ENCODE measurements at places on chromosomes 11 and 22. TPM values are rescaled to one million over a fixed set of nuclear protein-coding genes. Genes with fewer than 3 reads are reported as not detected.

DNA sequence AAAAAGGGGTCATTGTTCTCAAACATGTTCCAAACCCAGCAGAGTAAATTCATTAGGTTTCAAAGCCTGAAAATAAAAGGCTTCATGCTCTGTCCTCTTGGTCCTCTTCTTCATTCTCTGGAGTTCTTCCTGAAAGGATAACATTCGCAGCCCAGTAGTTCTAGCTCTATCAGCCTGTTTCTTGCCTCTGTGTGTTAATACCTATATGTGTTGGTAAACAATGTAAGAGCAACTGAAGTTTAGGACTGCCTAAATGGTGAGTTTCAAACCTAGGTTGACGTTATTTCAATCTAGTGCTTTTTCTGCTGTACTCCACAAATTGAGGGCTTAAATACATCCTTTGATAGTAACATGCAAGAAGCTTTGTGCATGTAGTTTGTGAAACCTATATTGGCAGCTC lies 9.4 kb downstream of the AASDHPPT start:
- no peak for DNase-seq
- no peak overlapping the region for H3K4me3 ChIP-seq
- H3K4me1 ChIP-seq = no peaks in the 10 kb centered on the region
- H3K36me3 ChIP-seq = peaks cover 14% of the 10 kb centered on the region
- no peak overlapping the region for H3K27ac ChIP-seq

GRCh38 chr11:74820763-74821162 lies 72.1 kb downstream of the RNF169 start:
- H3K36me3 ChIP-seq = no peaks in the 10 kb centered on the region
- H3K4me3 ChIP-seq = no peak overlapping the region
- H3K4me1 ChIP-seq = peaks cover 7% of the 10 kb centered on the region

GRCh38 chr22:19568337-19569275 lies 44.4 kb upstream of the CLDN5 start:
- H3K4me1 ChIP-seq = peaks cover 3% of the 10 kb centered on the region
- H3K36me3 ChIP-seq = no peaks in the 10 kb centered on the region
- H3K27ac ChIP-seq = no peak overlapping the region
- H3K27me3 ChIP-seq = no peaks in the 10 kb centered on the region
- no peak overlapping the region for H3K4me3 ChIP-seq

The OR4D11 gene
- total RNA-seq = not detected

The ASRGL1 gene
- total RNA-seq = 27.6 TPM

DNA sequence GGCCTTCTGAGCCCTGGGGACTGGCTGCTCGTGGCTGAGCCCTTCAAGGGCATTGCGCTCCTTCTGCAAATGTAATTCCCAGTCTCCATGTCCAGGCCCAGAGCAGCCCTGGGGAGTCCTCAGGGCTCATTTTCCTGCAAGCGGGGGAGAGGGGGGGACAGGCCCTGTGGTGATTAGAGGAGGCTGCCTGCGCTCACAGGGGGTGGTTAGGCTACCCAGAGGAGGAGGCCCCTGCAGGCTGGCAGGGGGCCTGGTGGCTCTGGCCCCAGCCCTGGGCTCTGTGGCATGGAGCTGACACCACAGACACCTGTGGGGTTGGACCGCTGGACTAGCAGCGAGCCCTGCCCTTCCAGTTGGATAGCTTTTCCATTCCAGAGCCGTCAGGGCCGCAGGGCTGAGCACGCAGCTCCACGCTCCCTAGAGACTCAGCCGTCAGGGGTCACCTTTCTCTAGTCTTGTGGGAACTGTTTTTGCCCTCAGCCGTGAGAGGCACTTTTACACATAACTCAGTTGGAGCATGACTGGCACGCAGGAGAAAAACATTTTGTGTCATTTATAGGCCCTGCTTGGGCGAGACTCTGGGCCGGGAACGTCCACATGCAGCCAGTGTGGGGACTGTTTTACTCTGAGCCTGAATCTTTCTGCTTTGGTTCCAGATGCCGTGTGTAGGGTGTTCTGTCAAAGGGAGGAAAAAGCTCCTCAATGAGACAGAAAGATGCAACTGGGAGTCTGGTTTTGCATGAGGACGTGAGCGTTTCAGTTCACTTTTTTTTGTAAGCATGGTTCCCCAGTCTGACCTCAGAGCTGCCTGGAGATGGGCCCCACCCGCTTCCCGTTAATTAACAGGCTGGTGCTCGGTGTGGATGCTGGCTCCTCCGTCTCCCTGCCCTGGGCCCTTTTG lies 58.1 kb downstream of the LRP5 start:
- no peaks in the 10 kb centered on the region for H3K4me1 ChIP-seq

The MED17 gene
- 41.1 TPM for total RNA-seq

DNA sequence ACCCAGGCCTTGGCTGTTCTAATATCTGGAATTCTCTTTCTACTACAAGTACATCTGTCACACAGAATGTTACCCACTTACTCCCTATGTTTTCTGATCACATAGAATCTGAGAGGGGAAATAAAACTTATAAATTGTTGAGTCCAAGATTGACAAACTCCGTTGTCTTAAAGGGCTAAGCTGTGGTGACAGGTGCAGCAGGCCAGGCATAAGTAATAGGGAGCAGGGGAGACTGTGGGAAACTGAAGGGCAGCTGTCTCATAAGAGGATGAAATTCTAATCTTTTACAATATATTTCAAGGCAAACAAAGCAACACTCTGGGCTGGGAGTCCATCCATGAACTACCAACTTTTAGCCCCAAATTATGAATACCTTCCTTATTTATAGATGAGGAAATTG lies 133.9 kb downstream of the SLC1A2 start:
- no peaks in the 10 kb centered on the region for H3K27me3 ChIP-seq
- no peak for DNase-seq
- H3K27ac ChIP-seq = no peak overlapping the region
- no peaks in the 10 kb centered on the region for H3K36me3 ChIP-seq
- no peak overlapping the region for H3K4me3 ChIP-seq

DNA sequence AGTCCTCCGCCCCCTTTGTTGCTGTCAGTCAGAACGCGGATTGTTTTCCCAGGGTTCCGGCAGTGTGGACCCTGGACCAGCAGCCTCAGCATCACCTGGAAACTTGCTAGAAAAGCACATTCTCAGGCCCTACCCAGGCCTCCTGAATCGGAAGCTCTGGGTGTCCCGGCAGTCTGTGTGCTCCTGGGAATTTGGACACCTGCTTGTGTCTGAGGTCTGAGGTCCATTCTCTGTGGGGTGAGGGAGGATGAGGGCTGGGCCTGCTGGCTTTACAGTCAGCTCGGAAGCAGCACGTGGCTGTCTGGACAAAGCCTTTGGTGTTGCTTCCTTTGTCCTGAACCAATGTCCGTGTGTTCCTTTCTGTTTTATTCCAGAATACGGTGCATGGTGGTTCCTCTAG lies 299.7 kb downstream of the TBC1D22A start:
- H3K4me1 ChIP-seq = no peaks in the 10 kb centered on the region
- no peak overlapping the region for H3K4me3 ChIP-seq
- no peaks in the 10 kb centered on the region for H3K27me3 ChIP-seq
- no peaks in the 10 kb centered on the region for H3K36me3 ChIP-seq
- no peak overlapping the region for H3K27ac ChIP-seq

The MDK gene
- 286 TPM for total RNA-seq

DNA sequence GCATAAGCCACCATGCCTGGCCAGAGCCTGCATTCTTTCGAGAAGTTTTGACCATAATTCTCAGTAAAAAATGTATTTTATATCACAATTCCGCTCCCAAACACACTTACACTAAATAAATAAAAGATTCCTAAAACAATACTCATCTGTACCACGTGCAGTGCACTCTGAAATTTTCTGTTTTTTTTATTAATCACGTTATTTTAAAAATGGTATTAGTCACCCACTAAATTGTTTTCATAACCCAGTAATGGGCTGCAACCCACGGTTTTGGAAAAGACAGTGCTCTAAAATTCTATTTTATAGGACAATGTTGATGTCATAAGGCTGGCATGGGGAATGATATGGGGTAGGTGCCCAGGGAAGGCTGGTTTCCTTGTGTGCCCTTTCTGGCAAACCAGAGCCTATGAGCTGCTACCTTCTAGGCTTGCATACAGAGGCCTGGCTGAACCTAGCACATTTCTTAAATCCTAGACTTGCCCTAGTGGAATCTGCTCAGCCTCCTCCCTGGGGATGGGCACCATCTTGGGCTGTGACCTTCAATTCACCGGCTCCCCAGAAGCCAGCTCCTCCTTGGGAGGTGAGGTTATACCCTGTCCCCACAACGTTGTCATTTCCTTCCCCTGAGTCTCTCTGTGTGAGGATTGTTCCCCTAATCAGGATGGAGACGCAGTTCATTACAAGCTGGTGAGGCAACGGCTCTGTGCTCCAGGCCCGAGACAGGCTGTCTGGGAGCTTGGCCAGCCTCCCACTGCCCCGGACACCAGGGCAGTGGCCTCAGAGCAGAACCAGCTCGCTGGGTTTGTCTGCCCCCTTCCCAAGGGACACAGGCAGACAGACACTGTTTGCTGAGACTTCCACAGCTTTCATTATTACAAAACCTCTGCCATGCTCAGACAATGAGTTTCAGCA lies 116.5 kb upstream of the NAV2 start:
- peaks cover 23% of the 10 kb centered on the region for H3K27me3 ChIP-seq
- no peaks in the 10 kb centered on the region for H3K36me3 ChIP-seq
- no peak overlapping the region for H3K27ac ChIP-seq
- peaks cover 6% of the 10 kb centered on the region for H3K4me1 ChIP-seq

DNA sequence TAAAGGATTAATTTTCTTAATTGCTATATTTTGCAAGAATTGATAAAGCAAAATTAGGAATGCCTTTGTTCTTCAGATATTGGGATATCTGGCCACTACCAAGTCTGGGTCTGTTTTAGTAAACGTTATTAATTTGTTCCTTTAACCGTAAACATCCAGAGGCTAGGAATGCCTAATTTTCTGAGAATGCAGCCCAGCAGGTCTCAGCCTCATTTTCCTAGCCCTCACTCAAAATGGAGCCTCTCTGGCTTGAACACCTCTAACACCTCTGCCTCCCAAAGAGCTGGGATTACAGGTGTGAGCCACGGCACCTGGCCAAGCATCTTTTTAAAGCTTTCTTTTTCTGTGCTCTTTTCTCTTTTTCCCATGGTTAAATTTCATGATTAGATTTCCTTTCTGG lies 18.4 kb downstream of the TMEM135 start:
- no peaks in the 10 kb centered on the region for H3K36me3 ChIP-seq
- no peak for DNase-seq
- no peak overlapping the region for H3K4me3 ChIP-seq
- H3K27me3 ChIP-seq = no peaks in the 10 kb centered on the region
- H3K27ac ChIP-seq = no peak overlapping the region
- H3K4me1 ChIP-seq = no peaks in the 10 kb centered on the region

The HEPHL1 gene
- not detected for total RNA-seq

The OR52I1 gene
- total RNA-seq = not detected

DNA sequence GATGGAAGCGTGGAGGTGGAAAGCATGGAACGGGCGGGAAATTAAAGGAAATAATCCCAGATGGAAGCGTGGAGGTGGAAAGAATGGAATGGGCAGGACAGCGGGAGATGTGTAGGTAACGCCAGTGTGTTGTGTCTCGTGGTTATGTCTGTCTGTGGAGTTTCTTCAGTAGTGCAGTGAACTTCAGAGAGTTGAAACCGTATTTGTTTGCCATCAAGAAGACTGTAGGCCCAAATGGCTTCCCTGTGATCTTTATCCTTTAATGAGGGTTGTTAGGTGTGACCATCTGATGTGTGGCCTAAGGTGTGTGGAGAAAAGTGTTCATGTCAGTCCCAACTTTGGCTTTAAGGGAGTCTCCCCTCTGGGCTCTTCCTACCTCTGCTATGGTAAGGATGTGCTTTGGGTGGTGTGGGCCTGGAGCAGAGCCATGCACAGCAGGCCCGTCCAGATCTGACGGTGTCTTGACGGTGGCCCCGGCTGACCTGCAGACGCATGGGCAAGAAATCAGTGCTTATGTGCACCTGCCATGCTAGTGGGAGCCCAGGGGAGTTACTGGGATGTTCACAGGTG lies 39.6 kb downstream of the AP2A2 start:
- no peak for DNase-seq
- no peaks in the 10 kb centered on the region for H3K4me1 ChIP-seq
- peaks cover 21% of the 10 kb centered on the region for H3K36me3 ChIP-seq

DNA sequence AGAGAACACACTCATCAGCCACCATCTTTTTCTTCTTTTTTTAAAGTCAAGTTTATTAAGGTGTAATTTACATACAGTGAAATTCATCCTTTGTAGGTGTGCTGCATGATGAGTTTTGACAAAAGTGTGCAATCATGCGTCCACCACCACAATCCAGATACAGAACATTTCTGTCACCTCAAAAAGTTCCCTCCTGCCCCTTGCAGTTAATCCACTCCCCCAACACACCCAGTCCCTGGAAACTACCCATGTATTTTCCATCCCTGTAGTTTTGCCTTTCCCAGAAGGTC lies 126.7 kb downstream of the HIPK3 start:
- H3K4me3 ChIP-seq = no peak overlapping the region
- H3K27me3 ChIP-seq = no peaks in the 10 kb centered on the region
- no peaks in the 10 kb centered on the region for H3K4me1 ChIP-seq
- no peaks in the 10 kb centered on the region for H3K36me3 ChIP-seq
- DNase-seq = no peak
- H3K27ac ChIP-seq = no peak overlapping the region

DNA sequence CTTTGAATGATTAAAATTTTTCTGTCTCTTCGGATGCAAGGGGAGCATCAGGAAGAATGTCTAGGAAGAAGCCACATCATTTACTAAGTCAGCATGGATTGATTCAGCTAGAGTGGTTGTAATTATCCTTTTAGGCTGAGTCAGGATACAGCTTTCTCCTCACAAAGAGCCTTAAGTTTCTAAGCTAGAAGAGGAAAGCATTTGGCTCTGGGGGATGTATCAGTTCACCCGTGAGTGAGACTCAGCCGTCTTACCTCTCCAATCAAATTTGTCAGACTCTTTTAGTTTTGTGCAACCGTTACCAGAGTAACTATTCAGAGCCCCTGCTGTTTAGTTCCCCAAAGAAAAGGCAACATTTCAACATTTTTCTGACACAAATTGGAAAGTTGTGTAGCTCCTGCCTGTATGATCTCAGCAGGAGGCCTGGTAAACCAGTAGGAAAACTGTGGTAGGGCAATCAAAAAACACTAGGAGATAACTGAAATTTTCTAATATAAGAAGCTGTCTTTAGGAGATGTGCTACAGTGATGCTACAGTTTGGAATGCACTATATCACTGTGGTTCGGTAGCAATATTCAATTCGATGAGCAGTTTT lies 432.4 kb upstream of the LUZP2 start:
- DNase-seq = no peak
- H3K4me3 ChIP-seq = no peak overlapping the region
- H3K27me3 ChIP-seq = no peaks in the 10 kb centered on the region
- H3K4me1 ChIP-seq = no peaks in the 10 kb centered on the region
- H3K36me3 ChIP-seq = no peaks in the 10 kb centered on the region
- no peak overlapping the region for H3K27ac ChIP-seq

- no peaks in the 10 kb centered on the region for H3K36me3 ChIP-seq
- H3K4me1 ChIP-seq = no peaks in the 10 kb centered on the region
- no peak overlapping the region for H3K4me3 ChIP-seq
- no peak for DNase-seq
- H3K27ac ChIP-seq = no peak overlapping the region
- H3K27me3 ChIP-seq = no peaks in the 10 kb centered on the region
These were observed 105.2 kb upstream of the RRM1 start for GRCh38 chr11:3989276-3989920.

- DNase-seq = no peak
- H3K36me3 ChIP-seq = no peaks in the 10 kb centered on the region
- H3K4me3 ChIP-seq = no peak overlapping the region
- H3K4me1 ChIP-seq = no peaks in the 10 kb centered on the region
These were observed 81.2 kb downstream of the PACS1 start for GRCh38 chr11:66151273-66151672.
